ENCODE measurements at places on chromosomes 2 and 18. TPM values are rescaled to one million over a fixed set of nuclear protein-coding genes. Genes with fewer than 3 reads are reported as not detected.
A peak's percentile ranks its signal among the peaks of the same experiment; 100 is the strongest.

GRCh38 chr2:156470975-156471583 lies 34.9 kb downstream of the GPD2 start:
- H3K27me3 ChIP-seq: no peaks in the 10 kb centered on the region
- H3K36me3 ChIP-seq: peaks cover 6% of the 10 kb centered on the region
- no peak overlapping the region for H3K27ac ChIP-seq
- peaks cover 18% of the 10 kb centered on the region for H3K4me1 ChIP-seq
- DNase-seq: no peak

DNA sequence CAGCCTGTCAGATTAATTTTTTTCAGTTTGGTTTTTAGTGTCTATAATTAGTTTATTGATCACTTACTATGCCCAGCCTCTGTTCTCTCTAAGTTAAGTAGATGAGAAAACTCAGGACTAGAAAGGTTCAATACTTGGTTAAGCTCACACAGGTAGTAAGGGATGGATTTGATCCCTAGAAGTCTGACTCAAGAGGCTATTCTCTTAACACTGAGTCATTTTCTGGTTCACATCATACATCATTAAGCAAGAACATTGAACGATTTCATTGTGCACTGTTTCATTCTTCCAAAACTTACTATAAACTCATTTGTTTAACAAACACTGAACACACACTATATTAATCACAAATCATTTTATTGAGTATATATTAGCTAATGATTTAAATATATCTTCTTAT lies 54.1 kb upstream of the SLC38A11 start:
- no peaks in the 10 kb centered on the region for H3K36me3 ChIP-seq
- no peaks in the 10 kb centered on the region for H3K4me1 ChIP-seq
- H3K4me3 ChIP-seq: no peak overlapping the region
- peaks cover 8% of the 10 kb centered on the region for H3K27me3 ChIP-seq

DNA sequence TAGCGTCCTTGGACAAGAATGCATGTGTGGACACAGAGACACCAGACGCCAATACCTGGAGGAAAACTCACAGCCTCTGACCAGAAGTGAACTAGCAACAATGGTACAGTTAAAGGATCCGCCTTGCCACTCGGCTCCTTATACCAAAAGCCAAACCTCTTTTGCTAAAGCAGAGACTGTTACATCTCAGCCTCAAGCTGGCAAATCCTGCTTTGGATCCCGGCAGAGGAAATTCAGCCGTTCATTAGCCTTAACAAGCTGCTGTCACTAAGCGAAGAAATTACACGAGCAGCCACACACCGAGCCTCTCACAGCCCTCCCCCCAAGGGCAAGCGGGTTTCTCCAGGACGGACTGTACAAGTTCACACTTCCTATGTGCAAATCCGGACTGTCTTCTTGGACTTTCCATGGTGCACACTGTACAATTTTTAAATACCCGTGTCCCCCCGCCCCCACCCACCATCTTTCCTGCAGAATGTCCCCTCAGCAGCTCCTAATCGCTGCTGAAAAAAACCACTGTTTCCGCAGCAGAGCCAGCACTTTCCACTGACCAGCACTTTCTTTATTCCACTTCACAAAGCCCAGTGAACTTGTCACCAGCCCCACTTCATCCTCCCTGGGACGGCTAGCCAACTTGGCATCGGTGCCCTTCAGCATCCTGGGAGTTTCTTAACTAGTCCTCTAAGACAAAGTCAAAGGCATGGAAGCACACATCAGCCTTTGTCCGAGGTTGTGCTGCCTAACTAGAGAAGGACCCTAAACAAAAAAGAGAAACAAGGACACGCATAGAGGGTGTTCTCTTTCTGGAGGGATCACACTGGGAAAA lies 1.5 kb downstream of the KLF7 start:
- H3K36me3 ChIP-seq: peaks cover 6% of the 10 kb centered on the region
- peak overlapping the region; percentile 83 for H3K27ac ChIP-seq
- H3K4me1 ChIP-seq: peaks cover 41% of the 10 kb centered on the region
- peaks cover 3% of the 10 kb centered on the region for H3K27me3 ChIP-seq

DNA sequence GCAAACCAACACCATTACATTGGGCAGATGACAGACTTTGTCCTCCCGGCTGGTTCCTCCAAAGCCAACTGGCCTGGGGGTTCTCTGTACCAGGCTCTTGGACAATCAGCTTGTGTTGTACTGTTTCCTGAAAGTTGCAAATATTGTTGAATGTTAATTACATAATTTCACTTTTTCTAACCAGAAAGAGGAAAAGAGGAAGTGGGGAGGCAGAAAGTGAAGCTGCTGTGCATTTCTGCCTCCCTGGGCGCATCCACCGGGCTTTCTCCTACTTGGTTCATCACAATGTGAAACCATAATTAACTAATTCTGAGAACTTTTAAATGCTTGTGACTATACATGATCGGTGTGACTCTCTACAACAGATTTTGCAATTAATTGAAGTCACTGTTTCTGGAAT lies 10.1 kb downstream of the TWIST2 start:
- no peaks in the 10 kb centered on the region for H3K27me3 ChIP-seq
- DNase-seq: no peak
- H3K4me1 ChIP-seq: no peaks in the 10 kb centered on the region
- no peaks in the 10 kb centered on the region for H3K36me3 ChIP-seq
- no peak overlapping the region for H3K27ac ChIP-seq

- peaks cover 12% of the 10 kb centered on the region for H3K36me3 ChIP-seq
- no peaks in the 10 kb centered on the region for H3K27me3 ChIP-seq
- no peak for DNase-seq
- H3K4me3 ChIP-seq: no peak overlapping the region
- no peak overlapping the region for H3K27ac ChIP-seq
These were observed 15.2 kb downstream of the KIDINS220 start for GRCh38 chr2:8822218-8822617.

- no peaks in the 10 kb centered on the region for H3K4me1 ChIP-seq
- H3K27me3 ChIP-seq: no peaks in the 10 kb centered on the region
- no peaks in the 10 kb centered on the region for H3K36me3 ChIP-seq
- no peak for DNase-seq
These were observed 481.0 kb upstream of the CDH2 start for GRCh38 chr18:28657961-28658360.

DNA sequence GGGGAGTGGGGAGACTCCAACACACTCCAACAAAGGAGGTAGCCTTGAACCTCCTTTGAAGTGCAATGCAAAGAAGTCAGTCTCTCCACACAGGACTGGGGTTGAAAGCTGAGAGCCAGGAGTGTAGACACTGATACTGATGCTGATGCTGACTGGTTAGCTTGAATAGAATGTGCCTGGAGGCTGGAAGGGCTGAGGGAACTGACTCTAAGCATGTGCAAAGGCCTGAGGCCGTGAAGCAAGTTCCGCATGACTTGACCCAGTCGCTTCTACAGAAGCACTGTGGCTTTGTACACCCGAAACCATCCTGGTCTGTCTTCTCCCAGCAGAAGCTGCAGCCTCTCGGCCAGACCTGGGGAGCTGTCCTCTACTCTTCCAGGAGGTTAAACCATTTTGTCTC lies 10.4 kb downstream of the FOXI3 start:
- H3K4me1 ChIP-seq: no peaks in the 10 kb centered on the region
- no peaks in the 10 kb centered on the region for H3K36me3 ChIP-seq
- no peak for DNase-seq

GRCh38 chr2:20425371-20425881 lies 21.4 kb upstream of the RHOB start:
- no peak overlapping the region for H3K4me3 ChIP-seq
- no peaks in the 10 kb centered on the region for H3K36me3 ChIP-seq
- DNase-seq: no peak
- H3K27ac ChIP-seq: peak overlapping the region; percentile 31
- H3K4me1 ChIP-seq: peaks cover 19% of the 10 kb centered on the region
- H3K27me3 ChIP-seq: peaks cover 6% of the 10 kb centered on the region

GRCh38 chr2:50402654-50402960 lies 629.3 kb downstream of the NRXN1 start:
- H3K4me3 ChIP-seq: no peak overlapping the region
- no peaks in the 10 kb centered on the region for H3K36me3 ChIP-seq
- no peaks in the 10 kb centered on the region for H3K4me1 ChIP-seq
- no peak for DNase-seq
- H3K27me3 ChIP-seq: no peaks in the 10 kb centered on the region

DNA sequence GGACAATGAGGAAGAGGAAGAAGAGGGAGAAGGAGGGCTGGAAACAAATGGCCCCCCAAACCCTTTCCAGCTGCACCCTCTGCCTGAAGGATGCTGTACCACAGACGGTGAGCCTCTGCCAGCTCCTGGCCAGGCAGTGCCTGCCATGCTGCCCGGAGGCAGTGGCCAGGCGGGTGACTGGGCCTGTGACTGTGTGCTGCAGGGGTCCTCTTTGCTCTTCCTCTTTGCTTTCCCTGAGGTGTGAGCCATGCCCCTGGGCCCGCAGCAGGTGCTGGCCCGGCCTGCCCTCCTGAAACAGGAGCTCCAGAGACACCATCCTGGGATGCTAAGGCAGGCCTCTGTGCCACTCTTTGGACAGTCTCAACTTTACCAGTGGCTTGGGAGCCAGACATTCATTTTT lies 28.6 kb downstream of the GREB1 start:
- DNase-seq: no peak
- no peaks in the 10 kb centered on the region for H3K36me3 ChIP-seq
- H3K27ac ChIP-seq: no peak overlapping the region
- peaks cover 3% of the 10 kb centered on the region for H3K27me3 ChIP-seq

DNA sequence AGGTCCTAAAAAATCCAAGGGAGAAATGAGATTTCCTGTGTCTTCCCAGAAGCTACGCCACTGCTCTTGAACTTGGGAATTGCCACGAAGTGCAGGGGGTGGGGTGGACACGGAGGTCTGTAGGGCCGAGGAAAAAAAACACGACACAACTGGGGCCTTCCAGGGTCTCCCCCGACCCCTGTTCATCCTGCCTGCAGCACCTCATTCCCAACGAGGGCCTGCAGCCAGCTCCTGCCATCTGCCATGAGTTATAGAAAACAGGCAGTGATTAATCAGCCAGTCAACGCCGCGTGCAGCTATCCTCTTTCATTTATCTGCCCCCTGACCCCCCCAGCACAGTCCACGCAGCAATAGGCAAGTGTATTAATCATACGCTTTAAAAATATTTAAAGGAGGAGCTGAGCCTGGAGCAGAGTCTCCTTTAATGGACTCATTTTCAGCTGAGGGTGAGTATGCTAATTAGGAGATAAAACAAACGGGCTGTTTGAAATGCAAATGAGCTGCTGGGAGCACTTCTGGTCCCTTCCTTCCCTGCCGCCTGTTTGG lies 209.9 kb downstream of the TFCP2L1 start:
- no peaks in the 10 kb centered on the region for H3K4me1 ChIP-seq
- H3K36me3 ChIP-seq: no peaks in the 10 kb centered on the region
- DNase-seq: no peak
- no peak overlapping the region for H3K27ac ChIP-seq

GRCh38 chr2:128449226-128450061 lies 130.8 kb upstream of the HS6ST1 start:
- H3K27me3 ChIP-seq: peaks cover 2% of the 10 kb centered on the region
- DNase-seq: no peak
- H3K36me3 ChIP-seq: no peaks in the 10 kb centered on the region
- no peak overlapping the region for H3K4me3 ChIP-seq

DNA sequence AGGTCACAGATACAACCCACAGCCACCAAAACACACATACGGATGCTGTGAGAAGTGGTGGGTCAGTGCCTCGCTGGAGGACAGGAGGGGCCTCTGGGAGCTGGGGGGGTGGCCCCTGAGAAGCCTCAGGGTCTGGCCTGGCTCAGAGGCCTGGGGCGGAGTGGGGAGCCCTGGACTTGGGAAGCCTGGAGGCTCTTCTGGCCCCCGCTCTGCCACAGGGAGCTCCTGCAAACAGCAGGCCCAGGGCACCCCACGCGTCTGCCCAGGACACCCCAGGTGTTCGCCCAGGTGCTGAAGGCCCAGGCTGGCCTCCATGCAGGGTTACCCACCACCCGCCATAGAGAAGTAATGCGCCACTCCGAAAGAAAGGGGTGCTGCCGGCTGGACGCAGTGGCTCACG lies 25.9 kb downstream of the THAP4 start:
- H3K36me3 ChIP-seq: peaks cover 10% of the 10 kb centered on the region
- DNase-seq: no peak
- H3K4me1 ChIP-seq: peaks cover 34% of the 10 kb centered on the region
- H3K4me3 ChIP-seq: peak overlapping the region; percentile 63
- peak overlapping the region; percentile 76 for H3K27ac ChIP-seq

The NDC80 gene
- total RNA-seq: 91.3 TPM

The CHRND gene
- total RNA-seq: not detected

The MC4R gene
- not detected for total RNA-seq

The SETBP1 gene
- total RNA-seq: 8.4 TPM

The KCNG2 gene
- total RNA-seq: not detected

The IL1RL1 gene
- 0.21 TPM for total RNA-seq

The IL36G gene
- not detected for total RNA-seq

The FSHR gene
- not detected for total RNA-seq

The HJURP gene
- total RNA-seq: 128 TPM
